ENCODE measurements at places on chromosomes 13 and 19.
A peak's percentile ranks its signal among the peaks of the same experiment; 100 is the strongest.

DNA sequence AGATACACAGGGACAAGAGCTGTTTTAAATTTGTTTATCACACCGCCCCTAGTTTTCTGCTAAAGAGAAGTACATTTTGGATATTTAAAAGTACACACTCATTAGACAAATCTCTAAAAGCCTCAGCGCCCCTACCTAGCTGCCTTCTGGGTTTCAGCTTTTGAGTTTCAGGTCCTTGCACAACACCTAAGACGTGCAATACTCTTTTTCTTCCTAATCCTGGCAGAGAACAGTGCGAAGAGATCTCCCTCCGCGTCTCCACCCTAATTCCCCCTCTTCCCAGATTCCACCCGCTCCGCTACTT, 421 bp upstream of the KLF5 start:
- DNase-seq: no peak

DNA sequence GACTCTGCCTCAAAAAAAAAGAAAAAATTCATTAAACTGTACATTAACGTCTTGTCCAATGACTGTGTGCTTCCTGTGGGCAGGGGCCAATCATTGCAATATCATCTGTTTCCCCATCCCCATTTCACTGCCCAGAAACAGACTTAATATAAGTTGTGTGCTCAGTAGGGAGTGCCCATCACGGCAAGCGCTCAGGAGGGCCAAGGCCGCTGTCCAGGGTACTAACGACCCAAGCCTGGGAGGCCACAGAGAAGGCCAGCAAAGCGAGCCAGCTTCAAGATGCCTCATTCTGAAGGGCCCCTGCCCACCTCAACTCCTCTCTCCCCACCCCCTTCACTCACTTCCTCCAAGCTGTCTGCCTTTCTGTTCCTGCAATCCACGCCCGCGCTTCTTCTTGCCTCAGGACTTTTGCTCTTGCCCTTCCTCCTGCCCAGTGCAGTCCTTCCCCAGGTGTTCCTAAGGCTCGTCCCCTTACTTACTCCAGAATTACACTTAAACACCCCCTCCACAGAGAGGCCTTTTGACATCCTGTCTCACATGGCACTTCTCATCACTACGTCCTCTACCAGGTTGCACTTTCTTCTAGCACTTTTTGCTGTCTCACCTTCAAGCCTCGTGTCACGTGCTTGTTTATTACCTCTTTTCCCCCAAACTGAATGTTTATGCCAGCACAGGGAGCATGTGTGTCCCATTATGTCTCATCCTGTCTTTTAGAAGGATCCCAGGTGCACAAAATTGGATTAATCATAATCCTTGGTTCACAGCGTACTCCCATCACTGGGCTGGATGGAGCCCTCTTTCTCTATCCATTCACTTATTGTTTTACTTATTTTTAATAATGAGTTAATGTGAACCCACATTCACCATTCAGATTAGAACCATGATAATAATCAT, 11.3 kb upstream of the POU2F2 start:
- DNase-seq: no peak

DNA sequence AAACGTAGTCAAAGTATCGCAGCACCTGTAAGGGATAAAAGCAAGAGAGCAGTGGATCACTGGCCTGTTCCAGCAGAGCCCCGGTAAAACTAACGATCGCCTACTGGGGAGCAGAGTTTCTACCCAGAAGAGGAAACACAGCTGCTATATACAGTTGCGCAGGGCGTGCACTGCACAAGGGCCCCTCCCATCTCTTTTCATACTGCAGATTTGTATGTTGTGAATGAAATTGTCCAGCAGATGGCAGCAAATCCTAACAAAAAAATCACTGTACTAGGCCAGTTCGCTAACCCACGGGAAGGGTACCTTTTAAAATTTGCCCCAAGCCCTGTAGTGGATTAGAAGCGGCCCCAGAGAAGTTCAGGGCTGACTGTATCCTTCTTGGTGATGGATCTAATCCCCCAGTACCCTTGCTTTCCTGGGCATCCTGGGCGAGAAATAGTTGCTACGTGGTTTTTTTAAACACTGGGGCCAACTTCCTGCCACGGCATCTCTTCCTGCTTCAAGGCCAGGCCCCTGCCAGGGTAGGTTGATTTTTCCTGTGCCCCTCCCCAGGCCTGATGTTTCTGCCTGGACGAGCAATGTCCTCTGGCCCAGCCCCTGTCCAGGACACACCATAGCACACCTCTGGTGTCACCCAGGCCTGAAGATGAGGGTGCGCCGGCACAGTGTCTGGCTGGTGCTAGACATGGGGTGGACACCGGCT, 127.0 kb downstream of the IER2 start:
- peak; percentile 66 for DNase-seq

DNA sequence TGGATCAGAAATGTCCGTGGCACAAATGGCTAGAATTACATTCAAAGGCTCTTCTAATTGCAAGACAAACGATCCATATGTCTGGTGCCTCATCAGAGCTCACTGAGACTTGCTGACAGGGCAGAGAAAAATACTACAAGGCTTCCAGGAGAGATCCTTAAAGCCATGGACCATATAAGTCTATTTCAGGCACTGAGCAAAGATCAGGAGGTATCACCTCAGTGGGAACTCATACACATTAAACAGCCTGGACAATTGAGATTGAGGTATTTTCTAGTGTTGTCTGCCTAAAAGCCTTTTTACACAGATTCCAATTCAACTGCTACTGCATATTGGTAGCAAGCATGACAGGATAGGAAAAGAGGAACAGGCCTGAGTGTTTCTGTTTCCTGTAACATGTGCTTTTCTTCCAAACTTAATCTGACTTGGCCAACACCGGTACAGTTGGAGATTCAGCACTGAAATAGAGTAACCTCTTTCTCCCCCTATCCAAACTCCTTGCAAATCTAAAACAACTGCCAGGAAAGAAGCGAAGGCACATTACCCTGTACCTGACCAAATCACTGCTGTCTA, 65.9 kb downstream of the SERP2 start:
- DNase-seq: no peak

DNA sequence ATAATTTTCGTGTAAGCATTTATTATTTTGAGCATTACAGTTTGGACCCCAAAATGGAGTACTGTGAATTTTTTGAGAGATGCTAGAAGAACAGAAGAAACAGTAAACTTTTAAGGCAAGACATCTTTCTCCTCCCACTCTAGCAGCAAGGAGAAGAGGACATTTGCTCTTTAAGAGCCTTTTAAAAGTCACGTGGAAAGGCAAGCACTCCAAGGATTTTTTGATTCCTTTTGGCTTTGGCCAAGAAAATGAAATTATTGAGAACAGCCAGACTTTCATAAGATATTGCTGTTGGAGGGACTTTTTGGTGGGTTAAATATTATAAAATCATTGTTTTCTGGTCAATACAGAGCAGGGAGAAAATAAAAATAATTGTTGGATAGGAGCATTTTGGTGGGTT, 110.0 kb downstream of the RGCC start:
- DNase-seq: no peak

DNA sequence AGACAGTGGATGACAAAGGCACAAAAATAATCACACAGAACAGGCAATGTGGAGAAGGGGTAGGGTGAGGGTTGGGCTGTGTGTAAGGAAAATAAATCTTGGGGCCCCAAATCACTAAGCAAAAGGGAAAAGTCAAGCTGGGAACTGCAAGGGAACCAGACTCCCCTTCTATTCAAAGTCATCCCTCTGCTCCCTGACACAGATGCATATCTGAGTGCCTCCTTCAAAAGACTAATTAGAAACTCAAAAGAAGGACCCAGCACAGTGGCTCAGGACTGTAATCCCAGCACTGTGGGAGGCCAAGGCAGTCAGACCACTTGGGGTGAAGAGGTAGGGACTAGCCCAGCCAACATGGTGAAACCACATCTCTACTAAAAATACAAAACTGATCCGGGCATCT, 18.3 kb downstream of the ZNF611 start:
- DNase-seq: no peak

- no peak for DNase-seq
These were observed 9.9 kb downstream of the CNFN start for GRCh38 chr19:42380155-42380554.

GRCh38 chr13:40519637-40520036, 146.8 kb downstream of the FOXO1 start:
- no peak for DNase-seq

GRCh38 chr19:17135001-17135853, 59.6 kb downstream of the MYO9B start:
- DNase-seq: no peak
